PC-9 (cell line): ENCODE measurements at places on chromosomes 16 and 17.
A peak's percentile ranks its signal among the peaks of the same experiment; 100 is the strongest.

DNA sequence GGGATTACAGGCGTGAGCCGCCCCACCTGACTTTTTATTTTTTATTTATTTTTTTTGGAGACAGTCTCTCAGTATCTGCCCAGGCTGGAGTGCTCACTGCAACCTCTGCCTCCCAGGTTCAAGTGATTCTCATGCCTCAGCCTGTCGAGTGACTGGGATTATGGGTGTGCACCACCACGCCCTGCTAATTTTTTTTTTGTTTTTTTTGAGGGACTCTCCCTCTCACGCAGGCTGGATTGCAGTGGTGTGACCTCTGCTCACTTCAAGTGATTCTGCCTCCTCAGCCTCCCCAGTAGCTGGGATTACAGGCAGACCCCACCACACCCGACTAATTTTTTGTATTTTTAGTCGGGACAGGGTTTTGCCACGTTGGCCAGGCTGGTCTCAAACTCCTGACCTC is 7.7 kb downstream of the ZNF207 start:
- H3K27me3 ChIP-seq, result no peaks in the 10 kb centered on the region
- H3K36me3 ChIP-seq, result peaks cover 69% of the 10 kb centered on the region
- H3K4me3 ChIP-seq, result no peak overlapping the region

DNA sequence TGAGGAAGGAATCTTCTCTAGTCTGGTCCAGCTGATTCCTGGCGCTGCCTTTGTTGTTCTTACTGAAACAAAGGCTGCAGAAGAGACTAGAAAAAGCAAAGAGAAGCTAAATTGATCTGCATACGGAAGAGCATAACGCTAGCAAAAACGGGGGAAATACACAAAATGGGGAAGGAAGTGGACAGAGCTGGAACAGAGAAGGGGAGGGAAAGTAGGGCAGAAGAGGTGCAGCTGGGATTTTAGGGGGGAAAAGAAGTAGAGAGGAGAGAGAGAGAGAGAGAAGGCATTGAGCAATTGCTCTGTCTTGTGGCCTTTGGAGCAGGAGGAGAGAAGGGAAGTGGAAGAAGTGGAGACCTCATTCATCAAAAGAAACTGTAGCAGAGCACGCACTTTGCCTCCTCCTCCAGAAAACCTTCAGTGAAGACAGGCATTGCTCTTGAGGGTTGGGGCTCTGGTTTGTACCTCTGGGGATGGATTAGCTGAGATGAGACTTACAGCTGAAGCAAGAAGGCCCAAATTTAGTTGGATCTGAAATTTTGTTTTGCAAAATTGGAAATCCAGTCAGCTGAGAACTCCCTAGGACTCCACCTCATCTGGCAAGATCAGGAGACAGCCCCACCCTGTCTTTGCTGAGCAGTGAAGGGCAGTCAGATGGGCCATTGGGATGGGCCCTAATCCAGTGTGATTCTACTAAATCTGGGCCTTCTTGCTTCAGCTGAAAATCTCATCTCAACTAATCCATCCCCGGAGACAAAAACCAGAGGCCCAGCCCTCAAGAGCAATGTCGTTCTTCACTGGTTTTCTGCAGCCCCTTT is 55.8 kb downstream of the CDRT4 start:
- no peaks in the 10 kb centered on the region for H3K4me1 ChIP-seq
- no peak overlapping the region for H3K27ac ChIP-seq
- H3K4me3 ChIP-seq, result no peak overlapping the region
- DNase-seq, result no peak
- no peaks in the 10 kb centered on the region for H3K27me3 ChIP-seq

DNA sequence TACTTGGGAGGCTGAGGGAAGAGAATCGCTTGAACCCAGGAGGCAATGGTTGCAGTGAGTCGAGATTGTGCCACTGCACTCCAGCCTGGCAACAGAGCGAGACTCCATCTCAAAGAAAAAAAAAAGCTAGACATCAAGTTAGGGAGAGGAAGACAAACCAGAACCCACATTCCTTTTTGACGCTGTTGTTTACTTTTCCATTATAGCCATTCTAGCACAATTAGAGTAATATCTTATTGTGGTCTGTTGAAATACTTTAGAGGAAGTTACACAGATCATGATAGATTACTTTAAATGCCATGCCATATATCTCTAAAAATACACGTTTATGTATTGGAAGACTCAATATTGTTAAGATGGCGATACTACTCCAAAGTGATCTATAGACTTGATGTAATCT is 16.5 kb upstream of the ABCC1 start:
- DNase-seq, result no peak
- H3K36me3 ChIP-seq, result no peaks in the 10 kb centered on the region
- peaks cover 19% of the 10 kb centered on the region for H3K4me1 ChIP-seq
- no peak overlapping the region for H3K27ac ChIP-seq

- H3K36me3 ChIP-seq, result no peaks in the 10 kb centered on the region
- H3K4me3 ChIP-seq, result no peak overlapping the region
- H3K4me1 ChIP-seq, result no peaks in the 10 kb centered on the region
- no peak overlapping the region for H3K27ac ChIP-seq
- DNase-seq, result no peak
These were observed 55.3 kb downstream of the SKAP1 start for GRCh38 chr17:48374650-48375230.

DNA sequence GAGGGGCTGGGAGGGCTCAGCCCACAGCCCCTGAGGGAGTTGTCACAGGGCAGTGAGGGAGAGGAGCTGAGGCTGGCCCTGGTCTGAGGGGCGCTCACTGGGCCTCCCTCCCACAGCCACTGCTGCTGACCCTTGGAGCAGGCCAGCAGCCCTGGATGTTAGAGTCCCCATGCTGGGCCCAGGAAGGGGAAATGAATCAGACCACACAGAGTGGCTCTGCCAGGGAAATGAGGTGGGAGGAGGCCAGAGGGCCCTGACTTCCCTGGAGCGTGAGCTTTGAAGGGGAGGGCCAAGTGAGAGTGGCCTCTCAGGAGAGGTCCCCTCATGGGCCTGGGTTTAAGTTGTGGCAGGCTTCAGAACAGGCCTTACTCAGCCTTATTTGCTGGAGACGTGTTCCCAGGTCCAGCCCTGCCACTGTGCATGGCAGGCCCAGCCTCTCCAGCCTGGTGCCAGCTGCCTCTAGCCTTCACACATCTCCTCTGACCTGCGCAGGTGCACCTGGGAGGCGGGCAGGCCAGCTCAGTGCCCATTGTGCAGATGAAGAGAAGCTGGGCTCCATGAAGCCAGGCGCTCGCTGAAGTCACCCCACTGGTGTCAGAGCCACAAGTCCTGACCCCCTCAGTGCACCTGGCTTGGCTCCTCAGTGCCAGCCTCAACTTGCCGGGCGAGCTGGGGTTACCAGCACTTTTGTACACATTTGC is 15.4 kb downstream of the GPT2 start:
- no peak overlapping the region for H3K27ac ChIP-seq
- H3K4me1 ChIP-seq, result peaks cover 9% of the 10 kb centered on the region
- H3K27me3 ChIP-seq, result no peaks in the 10 kb centered on the region
- H3K36me3 ChIP-seq, result peaks cover 16% of the 10 kb centered on the region
- no peak overlapping the region for H3K4me3 ChIP-seq

DNA sequence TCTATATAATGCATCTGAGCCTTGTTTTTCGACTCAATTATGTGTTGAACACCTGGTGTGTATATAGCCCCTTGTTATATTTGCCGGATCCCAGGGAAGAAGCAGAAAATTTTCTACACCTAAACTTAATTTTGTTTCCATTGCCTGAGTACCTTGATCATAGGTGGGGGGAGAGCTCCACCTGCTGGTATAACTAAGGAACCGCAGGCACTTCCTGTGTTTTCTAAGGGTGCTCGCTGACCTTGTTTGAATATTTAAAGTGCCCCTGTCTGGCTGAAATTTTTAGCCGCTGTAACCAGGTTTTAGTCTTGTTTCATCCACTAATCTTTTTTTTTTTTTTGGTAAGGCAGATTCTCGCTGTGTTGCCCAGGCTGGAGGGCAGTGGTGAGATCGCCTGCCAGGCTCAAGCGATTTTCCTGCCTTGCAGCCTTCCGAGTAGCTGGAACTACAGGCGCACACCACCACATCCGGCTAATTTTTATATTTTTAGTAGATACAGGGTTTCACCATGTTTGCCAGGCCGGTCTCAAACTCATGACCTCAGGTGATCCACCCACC is 6.5 kb upstream of the NUBP1 start:
- DNase-seq, result peak; percentile 67
- H3K36me3 ChIP-seq, result no peaks in the 10 kb centered on the region
- H3K4me3 ChIP-seq, result no peak overlapping the region
- H3K4me1 ChIP-seq, result peaks cover 8% of the 10 kb centered on the region

GRCh38 chr17:63032142-63032541 is 66.1 kb downstream of the TANC2 start:
- no peak for DNase-seq
- no peaks in the 10 kb centered on the region for H3K27me3 ChIP-seq
- H3K27ac ChIP-seq, result no peak overlapping the region
- H3K4me1 ChIP-seq, result no peaks in the 10 kb centered on the region
- no peaks in the 10 kb centered on the region for H3K36me3 ChIP-seq

DNA sequence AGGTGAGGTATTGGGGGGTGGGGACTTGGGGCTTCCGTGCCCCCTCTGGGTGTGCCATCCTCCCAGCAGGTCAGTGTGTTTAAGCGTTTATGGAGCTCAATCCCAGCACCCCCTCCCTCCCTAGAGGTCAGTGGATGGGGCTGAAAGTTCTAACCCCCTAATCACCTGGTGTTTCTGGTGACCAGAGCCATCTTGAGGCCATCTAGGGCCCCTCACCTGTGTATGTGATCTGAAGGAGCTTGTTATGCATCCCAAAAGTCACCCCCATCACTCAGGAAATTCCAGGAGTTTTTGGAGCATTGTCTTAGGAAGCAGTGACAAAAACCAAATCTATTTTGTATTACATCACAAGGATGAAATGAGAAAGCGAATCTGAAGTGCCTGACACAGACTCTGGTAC is 67.8 kb upstream of the NOL11 start:
- H3K4me1 ChIP-seq, result peaks cover 9% of the 10 kb centered on the region
- no peak overlapping the region for H3K27ac ChIP-seq
- no peak overlapping the region for H3K4me3 ChIP-seq
- no peak for DNase-seq

DNA sequence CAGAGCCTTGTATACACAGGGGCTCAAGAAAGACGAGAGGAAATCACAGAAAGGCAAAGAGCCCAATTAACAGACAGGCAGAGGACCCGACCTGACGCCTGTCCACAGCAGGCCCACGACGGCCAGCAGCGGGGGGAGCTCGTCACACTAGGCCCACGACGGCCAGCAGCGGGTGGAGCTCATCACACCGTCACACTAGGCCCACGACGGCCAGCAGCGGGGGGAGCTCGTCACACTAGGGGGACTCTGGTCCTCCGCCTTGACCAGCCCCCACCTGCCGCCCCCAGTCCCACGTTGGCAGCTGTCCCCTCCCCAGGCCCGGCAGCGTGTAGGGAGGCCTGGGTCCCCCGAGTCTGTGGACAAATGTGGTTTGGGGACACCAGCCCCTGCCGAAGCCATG is 23.7 kb upstream of the GNG13 start:
- H3K4me1 ChIP-seq, result no peaks in the 10 kb centered on the region
- DNase-seq, result no peak
- no peaks in the 10 kb centered on the region for H3K36me3 ChIP-seq
- no peak overlapping the region for H3K27ac ChIP-seq

- peak; percentile 21 for DNase-seq
- peak overlapping the region; percentile 86 for H3K4me3 ChIP-seq
- peaks cover 36% of the 10 kb centered on the region for H3K4me1 ChIP-seq
- 0 out of 2 replicates have a peak, but pooled peaks cover 4% of the 10 kb centered on the region for H3K36me3 ChIP-seq
- H3K27ac ChIP-seq, result peak overlapping the region; percentile 64
- no peaks in the 10 kb centered on the region for H3K27me3 ChIP-seq
These were observed 344 bp downstream of the PSME3IP1 start for GRCh38 chr16:57185446-57185944.

- DNase-seq, result no peak
- no peaks in the 10 kb centered on the region for H3K4me1 ChIP-seq
- H3K36me3 ChIP-seq, result no peaks in the 10 kb centered on the region; the same call in 1 of the 2 replicates
- no peak overlapping the region for H3K4me3 ChIP-seq
These were observed 108.0 kb upstream of the NACA2 start for GRCh38 chr17:61699032-61699431.

- H3K4me1 ChIP-seq, result no peaks in the 10 kb centered on the region
- H3K4me3 ChIP-seq, result no peak overlapping the region
- no peak for DNase-seq
- no peaks in the 10 kb centered on the region for H3K27me3 ChIP-seq
- no peak overlapping the region for H3K27ac ChIP-seq
These were observed 34.1 kb upstream of the DHX8 start for GRCh38 chr17:43449470-43450248.

- peaks cover 19% of the 10 kb centered on the region; the same call in 1 of the 2 replicates for H3K4me1 ChIP-seq
- H3K4me3 ChIP-seq, result no peak within 1 kb of the TSS
These were observed at the start of gene KCNH4 for GRCh38 chr17:42180922-42181850. Gene KCNH4 (minus strand): TSS chr17:42181142. CDS start chr17:42180945, 197 bp downstream.

DNA sequence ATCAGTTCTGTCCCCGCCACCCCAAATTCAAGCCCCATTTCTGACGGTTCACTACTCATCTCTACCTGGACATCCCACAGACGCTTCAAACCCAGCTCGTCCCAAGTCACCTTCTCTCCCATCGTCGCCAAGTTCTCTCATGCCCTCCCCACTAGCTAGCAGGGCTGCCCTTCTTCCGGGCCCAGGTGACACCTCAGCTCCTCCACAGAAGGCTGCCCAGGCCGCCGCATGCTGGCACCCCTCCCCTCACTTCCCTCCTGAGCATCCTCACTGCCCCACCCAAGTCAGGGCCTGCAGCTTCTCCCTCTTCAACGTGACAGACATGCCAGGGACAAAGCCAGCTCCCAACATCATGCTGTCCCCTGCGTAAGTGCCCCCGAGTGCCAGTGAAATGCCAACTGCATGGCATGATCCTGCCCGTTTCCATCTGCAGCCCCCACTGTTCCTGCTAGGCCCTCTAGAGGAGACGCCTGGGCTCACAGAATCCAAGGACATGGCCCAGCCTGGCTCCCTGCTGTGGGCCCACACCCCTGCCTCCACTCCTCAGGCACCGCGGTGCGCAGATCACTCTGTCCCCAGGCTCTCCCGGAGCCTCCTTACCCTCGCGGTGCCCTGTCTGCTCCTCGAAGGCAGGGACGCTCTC is 5.9 kb downstream of the CYB561 start:
- H3K4me3 ChIP-seq, result no peak overlapping the region
- no peak for DNase-seq
- no peaks in the 10 kb centered on the region for H3K36me3 ChIP-seq
- H3K27ac ChIP-seq, result no peak overlapping the region
- H3K27me3 ChIP-seq, result no peaks in the 10 kb centered on the region
- H3K4me1 ChIP-seq, result peaks cover 15% of the 10 kb centered on the region

DNA sequence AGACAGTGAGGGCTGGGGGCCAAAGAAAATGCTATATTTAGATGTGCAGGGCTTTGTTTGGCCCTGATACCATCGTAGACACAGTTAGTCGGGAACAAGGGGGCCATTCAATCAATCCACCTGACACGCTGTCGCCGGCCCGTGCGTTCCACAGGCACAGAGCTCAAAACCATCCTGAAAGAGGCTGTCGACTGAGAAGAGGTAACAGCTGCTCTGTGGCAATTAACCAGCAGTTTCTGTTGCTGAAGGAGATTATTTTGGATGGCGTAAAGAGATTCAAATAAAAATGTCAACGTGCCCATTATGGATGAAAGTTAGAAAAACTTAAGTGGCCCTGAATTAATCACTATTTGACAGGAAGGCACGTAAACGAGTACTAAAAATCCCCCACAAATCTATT is 276.2 kb upstream of the IRX5 start:
- H3K27me3 ChIP-seq, result no peaks in the 10 kb centered on the region
- H3K4me1 ChIP-seq, result no peaks in the 10 kb centered on the region
- H3K36me3 ChIP-seq, result no peaks in the 10 kb centered on the region

- peak; percentile 40 for DNase-seq
- no peak overlapping the region for H3K27ac ChIP-seq
- H3K4me3 ChIP-seq, result no peak overlapping the region
These were observed 108.5 kb upstream of the CCL2 start for GRCh38 chr17:34146440-34147043.

- no peak overlapping the region for H3K27ac ChIP-seq
- 0 out of 2 replicates have a peak, but pooled peaks cover 5% of the 10 kb centered on the region for H3K36me3 ChIP-seq
- no peak for DNase-seq
These were observed 2.3 kb downstream of the ATP5MC1 start for GRCh38 chr17:48894886-48895285.
